ENCODE measurements at places on chromosomes 16 and 17.
A peak's percentile ranks its signal among the peaks of the same experiment; 100 is the strongest.

DNA sequence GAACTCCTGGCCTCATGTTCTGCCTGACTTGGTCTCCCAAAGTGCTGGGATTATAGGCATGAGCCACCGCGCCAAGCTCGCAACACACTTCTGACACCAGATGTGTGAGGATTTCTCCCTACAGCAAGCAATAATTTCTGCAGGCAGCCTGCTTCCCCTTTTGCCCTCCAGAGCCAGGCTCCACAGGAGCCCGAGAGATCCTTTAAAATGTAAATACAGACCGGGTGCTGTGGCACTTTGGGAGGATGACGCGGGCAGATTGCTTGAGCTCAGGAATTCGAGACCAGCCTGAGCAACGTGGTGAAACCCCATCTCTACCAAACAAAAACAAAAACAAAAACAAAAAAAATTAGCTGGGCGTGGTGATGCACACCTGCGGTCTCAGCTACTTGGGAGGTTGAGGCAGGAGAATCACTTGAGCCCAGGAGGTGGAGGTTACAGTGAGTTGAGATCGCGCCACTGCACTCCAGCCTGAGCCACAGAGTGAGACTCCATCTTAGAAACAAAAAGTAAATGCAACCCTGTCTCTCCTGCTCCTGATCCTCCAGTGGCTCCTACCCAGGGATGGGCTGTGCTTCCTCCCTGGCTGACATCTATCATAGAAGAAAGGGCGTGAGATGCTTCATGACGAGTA lies 14.7 kb downstream of the C16orf96 start:
- DNase-seq: no peak

DNA sequence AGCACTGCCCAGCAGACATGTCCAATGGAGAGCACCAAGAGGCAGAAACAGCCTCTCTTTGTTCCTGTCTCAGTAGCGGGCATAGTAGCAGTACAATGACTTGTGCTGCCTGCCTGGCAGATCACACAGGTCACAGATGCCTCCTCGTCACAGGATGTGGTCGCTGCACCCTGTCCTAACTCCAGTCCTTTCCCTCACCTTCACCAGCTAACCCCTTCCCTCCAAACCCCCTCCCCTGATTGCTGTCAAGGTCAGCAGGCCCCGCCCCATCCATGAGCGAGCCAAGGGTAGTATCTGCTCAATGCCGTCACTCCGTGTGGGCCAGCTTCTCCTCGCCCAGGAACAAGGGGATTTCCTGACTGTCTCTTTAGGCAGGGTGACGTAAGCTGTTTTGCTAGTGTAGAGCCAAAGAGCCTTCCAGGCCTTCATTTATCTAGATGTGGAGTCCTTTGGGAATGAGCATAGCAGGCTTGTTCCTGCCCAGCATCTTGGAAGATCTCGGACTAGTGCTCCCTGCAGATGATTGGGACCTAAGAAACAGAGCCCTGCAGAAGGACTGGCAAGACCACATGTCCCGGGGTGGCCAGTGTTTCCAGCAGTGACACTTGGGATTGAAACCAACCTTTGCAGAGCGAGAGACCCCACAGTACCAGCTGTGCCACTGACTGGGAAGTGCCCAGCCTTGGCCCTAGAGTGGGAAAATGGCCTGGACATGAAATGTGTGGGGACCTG lies 75.9 kb upstream of the TNRC6C start:
- peak; percentile 86 for DNase-seq

DNA sequence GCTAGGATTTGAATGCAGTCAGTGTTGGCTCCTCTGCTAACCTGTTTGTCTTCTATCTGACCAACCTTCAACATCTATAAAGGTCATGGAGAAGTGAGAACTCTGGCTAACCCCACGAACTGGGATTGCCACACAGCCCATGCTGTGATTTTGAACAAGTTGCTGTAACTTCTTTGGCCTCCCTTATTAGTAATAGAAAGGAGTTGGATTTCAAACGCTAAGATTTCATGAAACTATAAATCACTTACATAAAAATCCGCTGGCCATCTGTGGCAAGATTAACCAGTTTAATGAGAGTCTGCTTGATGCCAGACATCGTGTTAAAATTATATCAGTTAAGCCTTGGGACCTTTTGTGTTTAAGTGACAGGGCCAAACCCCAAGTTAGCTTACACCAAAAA lies 53.4 kb downstream of the HSD17B2 start:
- no peak for DNase-seq

- no peak for DNase-seq
These were observed 19.9 kb upstream of the PITPNM3 start for GRCh38 chr17:6576038-6576785.
